ENCODE measurements at places on chromosomes 3 and 15.
A peak's percentile ranks its signal among the peaks of the same experiment; 100 is the strongest.

- DNase-seq: no peak
Observed at GRCh38 chr3:130529486-130530215, 12.7 kb downstream of the COL6A6 start.

- no peak for DNase-seq
Observed at GRCh38 chr3:150118219-150118618, 147.5 kb upstream of the PFN2 start.

- DNase-seq: no peak
Observed at GRCh38 chr3:139020868-139021234, at the start of gene PRR23B. TSS of gene PRR23B (minus strand) at chr3:139020926. CDS start at chr3:139020661, 265 bp downstream.

- DNase-seq: no peak
Observed at GRCh38 chr3:157148196-157148889, 11.6 kb downstream of the CCNL1 start.

GRCh38 chr3:42729404-42730145 lies 27.0 kb upstream of the HHATL start:
- DNase-seq: no peak

GRCh38 chr3:144499001-144499930 lies 527.6 kb downstream of the DIPK2A start:
- DNase-seq: no peak

DNA sequence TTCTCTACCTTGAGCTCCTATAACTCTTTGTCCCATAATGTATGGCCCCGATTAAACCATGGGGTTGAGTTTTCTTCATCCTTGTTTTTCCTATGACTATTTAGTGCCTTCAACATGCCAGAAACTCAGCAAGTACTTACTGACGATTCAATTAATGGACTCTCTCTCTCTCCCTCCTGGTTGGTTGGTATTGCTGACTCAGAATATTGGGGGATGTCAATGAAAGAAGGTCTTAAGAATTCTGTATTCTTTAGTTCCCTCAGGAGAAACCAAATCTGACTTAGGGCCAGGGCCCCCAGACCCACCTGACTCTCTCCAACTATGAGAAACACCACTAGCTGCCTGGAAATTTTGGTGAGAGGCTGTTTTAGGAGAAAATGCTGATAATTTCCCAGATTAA lies 40.8 kb downstream of the TM4SF4 start:
- no peak for DNase-seq

GRCh38 chr3:55203006-55203405 lies 275.1 kb upstream of the LRTM1 start:
- DNase-seq: no peak

- DNase-seq: peak; percentile 13
Observed at GRCh38 chr3:82474711-82475110, 713.3 kb upstream of the GBE1 start.

- no peak for DNase-seq
Observed at GRCh38 chr15:94844198-94844537, 612.8 kb downstream of the MCTP2 start.

DNA sequence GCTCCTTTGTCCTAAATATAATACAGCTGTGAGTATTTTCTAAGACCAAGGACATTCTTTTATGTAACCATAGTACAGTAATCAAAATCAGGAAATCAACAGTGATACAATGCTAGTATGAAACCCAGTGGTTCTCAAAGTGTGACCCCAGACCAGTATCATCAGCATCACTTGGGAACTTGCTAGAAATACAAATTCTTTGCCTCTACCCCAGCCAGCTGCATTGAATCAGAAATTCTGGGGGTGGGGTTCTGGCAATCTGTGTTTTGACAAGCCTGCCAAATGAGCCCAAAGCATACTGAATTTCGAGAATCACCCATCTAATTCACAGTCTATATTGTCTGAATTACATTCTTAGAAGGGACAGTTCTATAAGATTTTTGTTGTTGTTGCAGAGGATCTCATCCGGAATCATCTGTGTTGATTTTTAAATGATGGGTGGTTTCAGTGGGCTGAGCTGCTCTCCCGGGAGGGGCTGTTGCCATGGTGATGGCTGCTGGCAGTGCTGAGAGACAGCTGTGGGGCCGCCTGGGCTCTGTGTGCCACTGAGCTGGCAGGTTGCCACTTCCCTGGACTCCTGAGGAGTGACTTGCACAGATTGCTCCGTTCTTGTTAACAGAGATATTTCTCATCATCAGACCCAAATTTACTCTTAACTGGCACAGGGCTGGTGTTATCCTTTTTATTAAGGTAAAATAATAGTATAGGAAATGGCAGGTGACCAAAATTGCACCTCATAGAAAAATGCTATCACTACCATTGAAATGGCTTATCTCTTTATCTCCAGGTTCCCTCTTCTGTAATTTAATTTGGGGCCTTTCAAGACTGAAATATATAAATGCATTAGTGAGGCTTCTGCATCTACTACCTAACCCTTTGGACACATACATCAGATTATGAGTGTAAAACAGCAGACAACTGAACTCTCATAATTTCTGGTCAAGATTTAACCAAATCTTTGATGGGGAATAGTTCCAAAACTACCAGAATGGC lies 56.5 kb downstream of the NEK11 start:
- no peak for DNase-seq

DNA sequence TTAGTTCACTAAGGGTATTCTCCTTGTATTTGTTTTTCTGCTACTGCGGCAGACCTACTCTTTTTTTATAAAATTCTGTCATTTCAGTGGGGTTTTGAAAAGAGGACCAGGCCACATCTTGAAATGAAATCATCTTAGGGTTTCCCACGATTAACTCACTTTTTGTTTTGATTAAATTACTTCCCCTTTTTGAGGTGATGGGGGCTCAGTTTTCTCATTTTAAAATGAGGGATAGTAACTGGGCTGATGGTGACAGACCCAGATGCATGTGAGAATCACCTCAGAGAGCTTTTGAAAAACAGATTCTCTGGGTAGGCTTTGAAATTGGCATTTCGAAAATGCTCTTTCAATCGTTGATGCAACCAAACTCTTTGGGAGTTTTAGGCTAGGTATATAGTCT lies 24.2 kb downstream of the UBE2Q2 start:
- no peak for DNase-seq

DNA sequence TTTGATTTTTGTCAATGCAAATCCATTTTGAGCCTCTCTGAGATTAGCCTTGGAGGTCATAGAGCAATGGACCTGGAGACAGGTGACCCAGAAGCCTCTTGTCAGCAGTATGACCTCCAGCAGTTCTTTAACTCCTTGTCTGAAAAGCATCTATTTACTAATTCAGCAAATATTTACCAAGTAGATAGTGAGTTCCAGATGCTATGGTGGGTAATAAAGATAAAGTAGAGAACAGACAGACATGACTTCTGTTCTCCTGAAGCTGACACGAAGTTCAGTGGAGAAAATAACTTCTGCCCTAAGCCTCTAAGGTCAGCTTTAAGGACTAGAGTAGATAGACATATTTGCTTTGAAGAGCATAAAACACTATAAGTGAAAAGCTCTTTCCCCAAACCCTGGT lies 26.6 kb downstream of the SEMA6D start:
- DNase-seq: no peak

GRCh38 chr3:102123590-102124190 lies 274.4 kb downstream of the NFKBIZ start:
- no peak for DNase-seq

- DNase-seq: no peak
Observed at GRCh38 chr15:69491038-69491505, 38.5 kb downstream of the RPLP1 start.

DNA sequence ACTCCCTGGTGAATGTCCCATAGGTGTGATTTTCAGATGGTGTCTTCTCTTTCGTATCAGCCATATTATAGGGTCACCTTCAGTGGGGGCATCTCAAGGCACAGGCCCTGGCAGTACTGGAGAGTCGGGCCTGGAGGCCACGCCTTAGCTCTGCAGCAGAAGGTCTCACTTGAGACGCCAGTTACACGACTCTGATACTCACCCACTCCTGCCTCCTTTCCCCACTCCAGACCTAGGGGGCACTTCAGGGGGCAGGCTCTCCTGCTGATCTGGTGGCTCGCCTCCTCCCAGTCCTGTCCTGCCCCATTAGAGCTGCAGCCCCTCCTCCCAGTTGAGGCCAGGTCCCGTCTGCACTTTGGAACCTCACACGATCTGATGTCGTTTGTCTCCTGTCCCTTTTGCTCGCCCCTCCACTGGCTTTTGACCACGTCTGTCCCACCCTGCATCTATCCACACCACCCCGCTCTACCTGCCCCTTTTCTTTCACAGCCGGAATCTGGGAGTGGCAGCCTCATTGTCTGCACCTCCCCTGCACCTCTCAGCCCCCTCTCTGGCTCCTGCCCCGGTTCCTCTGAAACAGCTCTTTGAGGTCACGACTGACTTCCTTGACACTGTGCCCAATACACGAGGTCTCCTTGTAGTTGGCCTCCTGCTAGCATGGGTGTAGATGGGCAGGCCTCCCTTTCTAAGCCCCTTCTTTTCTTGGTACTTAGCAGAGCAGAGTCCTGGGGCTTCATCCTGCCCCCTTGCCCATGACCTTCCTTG lies 181.9 kb downstream of the NSMCE3 start:
- no peak for DNase-seq

DNA sequence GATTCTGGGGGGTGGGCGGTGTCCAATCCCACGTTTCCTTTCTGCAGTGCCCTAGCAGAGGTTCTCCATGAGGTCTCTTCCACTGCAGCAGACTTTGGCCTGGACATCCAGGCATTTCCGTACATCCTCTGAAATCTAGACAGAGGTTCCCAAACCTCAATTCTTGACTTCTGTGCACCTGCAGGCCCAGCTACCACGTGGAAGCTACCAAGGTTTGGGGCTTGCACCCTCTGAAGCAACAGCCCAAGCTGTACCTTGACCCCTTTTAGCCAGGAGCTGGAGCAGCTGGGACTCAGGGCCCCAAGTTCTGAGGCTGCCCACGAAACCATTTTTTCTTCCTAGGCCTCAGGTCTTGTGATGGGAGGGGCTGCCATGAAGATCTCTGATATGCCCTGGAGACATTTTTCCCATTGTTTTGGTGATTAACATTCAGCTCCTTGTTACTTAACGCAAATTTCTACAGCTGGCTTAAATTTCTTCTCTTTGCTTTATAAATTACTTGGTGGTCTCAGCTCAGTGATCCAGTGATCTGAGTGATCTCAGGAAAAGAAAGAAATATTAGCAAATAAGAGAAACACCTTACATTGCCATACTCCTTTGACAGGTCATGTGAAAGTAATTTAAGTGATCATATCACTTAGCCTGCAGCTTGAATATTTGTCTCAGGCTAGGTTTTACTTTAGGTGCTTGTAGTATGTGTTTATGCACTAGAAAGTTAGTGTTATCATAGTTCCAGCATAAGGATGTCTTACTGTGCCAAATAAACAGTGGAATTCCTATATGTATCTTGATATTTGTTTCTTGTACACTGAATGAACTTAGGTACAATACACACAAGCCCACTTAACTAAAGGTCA lies 3.0 kb downstream of the SNAP23 start:
- no peak for DNase-seq

DNA sequence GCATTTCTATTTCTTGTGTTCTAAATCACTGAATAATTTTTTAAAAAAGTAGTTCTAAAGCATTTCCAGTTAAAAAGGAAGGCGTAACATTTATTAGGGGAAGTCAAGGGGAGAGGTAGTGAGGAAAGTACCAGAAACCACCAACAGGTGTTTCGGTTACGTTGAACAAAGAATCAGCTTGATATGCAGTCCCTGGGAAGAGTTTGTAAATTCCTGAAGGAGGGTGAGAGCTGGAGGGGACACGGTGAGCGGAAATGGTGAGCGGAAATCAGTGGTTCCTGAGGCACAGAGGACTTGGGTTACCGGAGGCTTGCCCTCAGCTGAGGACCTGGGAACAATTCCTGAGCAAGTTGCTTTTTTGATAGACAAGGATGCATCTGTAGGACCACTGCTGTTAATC lies 17.8 kb downstream of the MAP2K1 start:
- DNase-seq: no peak

GRCh38 chr3:112315791-112316190 lies 17.2 kb upstream of the CD200 start:
- DNase-seq: no peak

DNA sequence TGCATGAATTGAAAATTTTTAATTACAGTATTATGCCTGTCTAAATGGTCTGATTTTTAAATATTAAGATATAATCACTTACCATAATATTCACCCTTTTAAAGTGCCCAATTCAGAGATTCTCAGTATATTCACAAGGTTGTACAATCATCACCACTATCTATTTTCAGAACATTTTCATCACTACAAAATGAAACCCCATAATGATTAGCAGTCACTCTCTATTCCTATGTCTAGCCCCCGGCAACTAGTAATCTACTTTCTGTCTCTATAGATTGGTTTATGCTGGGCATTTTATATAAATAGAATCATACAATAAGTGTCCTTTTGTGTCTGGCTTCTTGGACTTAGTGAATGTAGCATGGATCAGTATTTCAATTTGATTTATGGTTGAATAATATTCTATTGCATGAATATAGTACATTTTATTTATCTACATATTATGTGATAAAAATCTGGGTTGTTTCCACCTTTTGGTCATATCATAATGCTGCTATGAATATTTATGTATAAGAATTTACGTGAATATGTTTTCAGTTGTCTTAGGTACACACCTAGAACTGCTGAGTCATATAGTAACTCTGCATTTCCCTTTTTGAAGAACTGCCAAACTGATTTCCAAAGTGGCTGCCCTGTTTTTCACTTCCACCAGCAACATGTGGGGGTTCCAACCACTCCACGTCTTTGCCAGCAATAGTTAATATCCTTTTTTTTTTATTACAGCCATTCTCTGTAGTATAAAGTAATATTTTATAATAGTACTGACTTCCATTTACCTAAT lies 485.7 kb upstream of the ZNF385D start:
- no peak for DNase-seq

GRCh38 chr15:45759936-45760335 lies 125.1 kb downstream of the SQOR start:
- no peak for DNase-seq

DNA sequence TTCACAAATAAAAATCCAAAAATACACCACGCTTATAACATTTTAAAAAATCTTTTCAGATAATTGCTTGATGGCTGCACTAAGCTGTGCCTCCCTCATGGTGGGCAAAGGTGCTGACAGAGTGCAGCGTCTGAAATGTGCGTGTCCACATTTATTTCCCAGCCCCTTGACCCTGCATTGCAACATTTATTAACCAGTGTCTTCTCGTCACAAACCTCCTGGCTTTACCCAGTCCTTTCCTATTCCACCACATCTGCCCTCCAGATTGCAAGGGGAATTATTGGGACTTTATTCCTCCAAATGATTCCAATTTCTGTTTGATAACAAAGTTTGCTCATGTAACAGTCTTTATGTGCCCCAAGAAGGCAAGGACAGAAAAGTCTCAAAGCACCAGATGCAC lies 5.5 kb downstream of the RASGRP1 start:
- no peak for DNase-seq

DNA sequence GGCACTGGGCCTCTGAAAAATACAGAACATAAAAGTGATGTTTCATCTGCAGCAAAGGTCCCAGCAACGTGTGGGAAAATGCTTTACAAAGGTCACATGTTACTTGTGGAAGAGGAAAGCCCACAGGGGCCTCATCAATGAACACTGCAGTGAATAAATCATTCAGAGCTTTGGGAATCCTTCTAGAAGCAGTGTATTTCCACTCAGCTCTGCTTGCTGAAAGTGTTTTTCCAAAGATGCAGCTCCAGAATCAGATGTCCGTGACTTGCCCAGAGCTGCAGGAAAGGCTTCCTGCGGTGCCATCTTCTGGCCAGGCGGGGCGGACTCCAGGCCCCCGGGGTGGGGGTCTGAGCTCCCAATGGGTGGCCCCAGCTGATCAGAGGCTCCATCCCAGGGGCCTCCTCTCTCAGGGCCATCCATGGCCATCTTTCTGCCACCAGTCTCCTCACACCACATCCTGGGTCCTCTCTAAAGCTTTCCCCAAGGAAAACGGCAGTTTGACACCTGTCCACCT lies 81.5 kb downstream of the C3orf70 start:
- no peak for DNase-seq

GRCh38 chr3:124063197-124063909 lies 71.4 kb upstream of the ROPN1 start:
- peak; percentile 26 for DNase-seq

Measured in fibroblast of skin of left biceps (primary cell).